Gastrocnemius medialis (tissue), 4 donors: ENCODE measurements at places on chromosomes 7 and 10. TPM values are rescaled to one million over a fixed set of nuclear protein-coding genes. Genes with fewer than 3 reads are reported as not detected.

AKR1C2 gene
- total RNA-seq: 380 TPM

VSTM4 gene
- 4.0 TPM for total RNA-seq

BAIAP2L1 gene
- total RNA-seq: 3.8 TPM

PRPS1L1 gene
- total RNA-seq: not detected

MAGI2 gene
- total RNA-seq: 2.4 TPM

TMEM248 gene
- total RNA-seq: 63.3 TPM

OR2A42 gene
- total RNA-seq: not detected

OGDHL gene
- total RNA-seq: 0.20 TPM

FEZF1 gene
- total RNA-seq: not detected

NAT16 gene
- not detected for total RNA-seq

OLAH gene
- 0.29 TPM for total RNA-seq

CALCR gene
- 0.39 TPM for total RNA-seq

ZNF775 gene
- total RNA-seq: 3.1 TPM

EPDR1 gene
- 55.1 TPM for total RNA-seq
